Stimulated activated naive CD4-positive, alpha-beta T cell (primary cell): ENCODE measurements at places on chromosomes 4 and X.

DNA sequence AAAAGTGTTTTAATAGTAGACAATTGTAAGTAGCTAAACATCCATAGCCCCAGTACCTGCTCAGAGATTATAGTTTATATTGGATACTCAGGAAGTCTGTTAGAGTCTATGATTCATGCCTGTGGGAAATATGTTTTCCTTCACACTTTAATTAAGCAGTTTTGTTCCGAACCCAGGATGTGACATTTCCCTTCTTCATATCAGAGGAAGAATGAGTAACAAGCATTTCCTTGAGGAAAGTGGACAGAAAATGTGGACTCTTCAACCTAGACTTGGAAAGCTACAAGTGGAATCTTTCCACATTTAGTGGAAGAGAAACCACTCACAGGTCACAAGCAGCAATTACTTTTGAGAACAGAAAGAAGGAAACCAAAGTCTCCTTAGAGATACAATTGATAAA is 419.4 kb downstream of the C4orf33 start:
- no peak for DNase-seq

DNA sequence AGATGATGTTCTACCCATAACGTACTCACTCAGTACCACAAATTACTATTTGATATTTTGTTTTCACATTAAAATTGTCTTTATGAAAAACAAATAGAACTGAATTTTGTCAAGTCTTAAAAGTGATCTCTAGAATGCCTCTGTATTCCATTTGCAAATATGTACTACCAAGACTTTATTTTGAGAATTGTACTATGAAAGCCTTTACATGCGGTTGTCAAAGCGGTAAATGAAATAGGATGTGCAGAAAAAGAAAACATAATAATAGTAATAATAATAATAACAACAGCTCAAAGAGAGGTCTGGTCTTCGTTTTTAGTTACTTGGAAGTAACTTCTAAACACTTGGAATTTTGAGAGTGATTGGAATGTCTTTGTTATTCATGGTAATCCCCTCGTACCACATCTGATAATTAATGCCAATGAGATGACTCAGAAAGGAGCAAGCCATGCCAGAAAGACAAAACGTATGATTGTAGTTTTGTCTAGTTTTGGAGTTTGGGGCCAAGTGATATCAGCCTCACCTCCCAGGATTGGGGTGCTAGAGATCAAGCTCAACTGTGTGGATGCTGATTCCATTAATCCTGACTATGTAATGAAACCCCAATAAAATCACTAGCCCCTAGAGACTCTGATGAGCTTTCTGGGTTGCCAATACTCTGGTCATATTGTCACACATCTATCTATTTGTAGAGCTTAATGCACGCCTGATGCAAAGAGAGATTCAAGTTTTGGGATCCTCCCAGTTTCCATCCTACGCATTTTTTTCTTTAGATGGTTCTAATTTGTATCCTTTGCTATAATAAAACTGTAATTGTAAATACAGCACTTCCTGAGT is 20.2 kb upstream of the CTSO start:
- DNase-seq = no peak

DNA sequence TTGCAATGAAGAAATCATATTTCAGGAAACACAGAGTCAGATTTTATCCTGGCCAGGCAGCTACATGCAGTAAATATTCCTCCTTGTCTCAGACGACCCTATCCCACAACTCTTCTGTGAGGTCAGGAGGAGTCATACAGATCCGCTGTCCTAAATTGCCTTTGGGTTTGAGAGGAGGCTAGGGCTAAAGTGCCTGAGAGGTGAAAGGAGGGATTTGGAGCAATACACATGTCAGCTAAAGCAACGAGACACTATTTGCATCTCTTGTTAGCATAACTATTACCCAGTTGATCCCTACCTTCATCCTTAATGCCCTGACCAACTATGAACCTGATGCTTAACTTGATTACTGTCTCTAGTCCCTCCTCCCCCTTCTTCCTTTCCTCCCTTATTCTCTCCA is 98.6 kb downstream of the TBC1D19 start:
- DNase-seq = no peak

GRCh38 chr4:155809835-155810234 is 51.0 kb downstream of the GUCY1B1 start:
- peak; percentile 56 for DNase-seq

- no peak for DNase-seq
These were observed 205.7 kb downstream of the CAMK2D start for GRCh38 chr4:113555868-113556267.

GRCh38 chr4:186984105-186984644 is 260.5 kb upstream of the FAT1 start:
- no peak for DNase-seq

DNA sequence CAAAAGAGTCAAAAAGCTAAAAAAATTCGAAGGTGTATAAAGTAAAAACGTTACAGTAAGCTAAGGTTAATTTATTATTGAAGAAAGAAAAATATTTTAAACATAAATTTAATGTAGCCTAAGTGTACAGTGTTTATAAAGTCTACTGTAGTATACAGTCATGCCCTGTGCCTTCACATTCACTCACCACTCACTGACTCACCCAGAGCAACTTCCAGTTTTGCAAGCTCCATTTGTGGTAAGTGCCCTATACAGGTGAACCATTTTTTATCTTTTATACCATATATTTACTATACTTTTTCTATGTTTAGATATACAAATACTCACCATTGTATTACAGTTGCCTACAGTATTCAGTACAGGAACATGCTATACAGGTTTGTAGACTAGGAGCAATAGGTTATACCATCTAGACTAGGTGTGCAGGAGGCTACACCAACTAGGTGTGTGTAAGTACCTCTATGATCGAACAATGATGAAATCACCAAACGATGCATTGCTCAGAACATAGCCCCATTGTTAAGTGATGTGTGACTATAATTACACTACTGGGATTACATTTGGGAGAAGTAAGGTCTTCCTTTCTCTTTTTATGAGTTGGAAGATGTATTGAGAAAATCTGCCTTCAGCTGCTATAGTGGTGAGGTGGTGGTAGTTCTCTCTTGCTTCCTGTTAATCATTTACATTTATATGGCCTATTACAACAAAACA is 27.2 kb downstream of the TMSB4X start:
- no peak for DNase-seq

- no peak for DNase-seq
These were observed 28.9 kb downstream of the CPLX1 start for GRCh38 chr4:797066-797465.

DNA sequence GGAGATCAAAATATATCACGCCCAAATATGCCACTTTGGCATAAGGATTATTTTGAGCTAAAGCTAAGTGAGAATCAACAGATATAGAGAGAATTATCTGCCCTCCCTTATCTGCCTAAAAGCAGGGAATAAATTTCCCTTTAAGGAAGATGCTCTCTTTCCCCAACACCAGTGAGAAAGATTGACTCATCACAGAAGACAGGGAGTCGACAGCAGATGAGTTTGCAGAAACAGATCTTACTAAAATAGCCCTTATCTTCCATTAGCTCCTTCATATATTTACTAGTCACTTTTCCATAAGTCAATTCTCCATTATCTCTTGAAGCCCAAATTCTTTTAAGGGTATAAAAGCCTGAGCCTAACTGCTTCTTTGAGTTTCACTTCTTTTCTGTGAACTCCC is 156.6 kb downstream of the CAMK2D start:
- DNase-seq = no peak

GRCh38 chrX:96918864-96919263 is 35.2 kb downstream of the RPA4 start:
- no peak for DNase-seq

DNA sequence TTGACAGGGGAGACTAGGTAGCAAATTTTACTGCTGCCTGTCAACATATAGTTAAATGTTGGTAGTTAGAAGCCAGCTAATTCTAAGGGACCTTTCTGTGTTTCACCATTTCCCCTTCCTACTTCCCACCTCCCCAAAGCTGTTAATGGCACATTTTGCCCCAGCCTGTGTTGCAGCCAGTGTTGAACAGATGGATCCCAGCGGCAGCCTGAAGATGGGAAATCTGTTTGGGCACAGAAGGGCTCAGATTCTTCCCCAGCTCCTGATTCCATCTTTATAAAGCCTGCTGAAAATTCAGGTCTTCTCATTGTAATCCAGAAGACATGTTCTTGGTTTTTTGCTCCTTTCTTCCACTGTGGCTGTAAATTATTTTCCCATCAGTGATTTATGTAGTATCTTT is 89.0 kb downstream of the SPRY1 start:
- DNase-seq = no peak

GRCh38 chr4:171279131-171279530 is 534.1 kb upstream of the GALNTL6 start:
- no peak for DNase-seq

DNA sequence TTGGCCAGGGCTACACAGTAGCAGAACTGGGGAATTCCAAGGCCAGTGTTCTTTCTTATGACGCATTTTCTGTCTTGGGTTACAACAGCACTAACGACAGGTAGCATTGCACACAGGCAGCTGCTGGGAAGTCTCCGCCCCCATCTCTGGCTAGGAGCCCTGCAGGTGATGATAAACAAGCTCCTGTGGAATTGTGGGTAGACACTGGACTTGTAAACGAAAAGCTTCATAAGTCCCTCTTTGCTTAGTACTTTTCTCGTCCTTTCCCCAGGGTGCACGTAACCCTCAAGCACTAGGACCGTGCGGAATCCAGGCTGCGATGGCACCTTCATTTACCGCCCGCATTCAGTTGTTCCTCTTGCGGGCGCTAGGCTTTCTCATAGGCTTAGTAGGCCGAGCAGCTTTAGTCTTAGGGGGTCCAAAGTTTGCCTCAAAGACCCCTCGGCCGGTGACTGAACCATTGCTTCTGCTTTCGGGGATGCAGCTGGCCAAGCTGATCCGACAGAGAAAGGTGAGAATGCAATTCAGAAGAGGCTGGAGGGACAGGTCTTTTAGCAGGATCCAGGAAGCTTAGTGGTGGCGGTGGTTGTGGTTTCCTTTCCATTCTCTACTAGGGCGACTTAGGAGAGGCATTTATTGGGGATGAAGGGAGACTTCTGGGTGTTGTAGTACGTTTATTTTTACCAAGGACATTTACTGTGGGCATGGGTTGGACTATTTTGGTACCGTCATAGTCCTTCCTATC is at the start of gene FAAH2:
FAAH2 (plus strand) TSS at position 200 of the 745 bp plus-strand sequence; CDS start at position 320, 120 bp downstream.
- DNase-seq = peak; percentile 41

- no peak for DNase-seq
These were observed 36.4 kb upstream of the PLAC1 start for GRCh38 chrX:134694333-134695322.

DNA sequence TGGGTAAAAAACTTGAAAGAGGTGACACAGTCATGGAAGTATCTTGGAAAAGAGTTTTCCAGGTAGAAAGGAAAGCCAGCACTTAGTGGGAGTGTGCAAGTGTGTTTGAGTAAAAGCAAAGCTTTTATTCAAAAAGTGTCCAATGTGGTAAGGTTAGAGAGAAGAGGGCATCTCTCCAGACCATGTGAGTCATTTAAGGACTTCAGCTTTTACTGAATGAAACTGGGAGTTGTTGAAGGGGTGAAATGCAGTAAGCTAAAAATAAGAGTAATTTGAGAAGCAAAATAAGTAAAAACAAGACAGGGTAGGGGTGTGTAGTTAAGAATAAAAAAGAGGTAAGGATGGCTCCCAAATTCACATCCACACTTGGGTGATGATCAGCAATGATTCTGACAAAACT is 238.9 kb downstream of the SLC7A11 start:
- no peak for DNase-seq

DNA sequence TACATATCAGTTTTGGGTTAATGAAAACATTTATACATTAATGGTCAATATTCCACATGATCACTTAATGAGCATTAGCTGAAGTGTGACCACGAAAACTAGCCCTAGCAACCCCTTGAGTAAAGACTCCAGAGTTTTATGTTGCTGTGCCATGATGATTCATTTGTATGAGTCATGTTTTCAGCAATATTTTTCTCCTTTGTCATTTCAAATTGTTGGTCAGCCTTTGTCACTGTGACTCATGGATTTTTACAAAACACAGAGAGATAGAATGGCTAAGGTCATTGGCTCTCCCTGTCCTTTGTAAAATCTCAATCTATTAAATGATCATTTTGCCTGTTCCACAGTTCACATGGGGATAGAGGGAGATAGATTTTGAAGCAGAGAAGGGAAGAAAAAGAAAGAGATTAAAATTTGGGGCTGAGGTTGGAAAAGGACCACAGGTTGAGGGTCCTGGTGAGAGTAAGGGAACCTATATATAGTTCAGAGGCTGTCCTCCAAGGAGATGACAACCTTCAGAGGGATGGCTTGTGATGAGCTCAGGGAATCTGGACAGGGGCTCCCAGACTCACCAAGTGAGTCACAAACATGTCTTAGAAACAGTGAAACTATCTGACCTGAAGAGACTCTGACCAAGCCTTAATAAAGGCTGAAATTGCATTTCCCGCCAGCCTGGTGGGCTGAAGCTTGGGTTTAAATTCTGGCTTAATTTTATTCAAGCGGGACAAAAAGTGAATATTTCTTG is 25.6 kb downstream of the NR0B1 start:
- no peak for DNase-seq

DNA sequence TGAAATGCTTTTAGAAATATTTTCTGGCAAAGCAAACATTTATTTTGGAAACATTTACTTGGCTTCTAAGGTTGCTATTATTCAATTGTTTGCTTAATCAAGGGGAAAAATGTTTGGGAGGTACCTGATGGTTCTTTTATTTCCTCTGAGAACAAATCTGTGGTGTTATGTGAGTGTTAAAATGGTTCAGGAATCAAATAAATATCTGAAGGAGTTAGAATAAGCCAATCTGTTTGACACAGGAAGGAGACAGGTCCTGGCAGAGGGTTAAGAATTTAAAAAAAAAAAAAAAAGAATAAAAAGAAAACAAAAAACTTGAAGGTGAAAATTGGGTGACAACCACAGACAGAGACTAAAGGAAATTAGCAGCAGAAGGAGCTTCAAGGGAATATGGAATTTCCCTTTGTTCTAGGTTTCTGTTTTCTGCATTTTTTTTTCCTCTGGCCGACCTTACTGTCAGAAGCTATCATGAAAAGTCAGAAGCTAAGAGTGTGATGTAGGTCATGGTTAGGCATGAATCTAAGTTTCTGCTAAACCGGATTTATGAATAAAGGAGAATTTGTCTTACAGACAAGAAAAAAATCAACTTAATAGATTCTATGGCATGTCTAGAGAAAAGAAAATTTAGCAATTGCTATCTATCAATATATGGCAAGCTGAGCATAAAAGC is 78.6 kb upstream of the PNPLA4 start:
- DNase-seq = no peak

GRCh38 chr4:25972984-25973745 is 59.1 kb downstream of the SMIM20 start:
- DNase-seq = no peak

- DNase-seq = no peak
These were observed 55.1 kb downstream of the PPP3CA start for GRCh38 chr4:101292214-101292613.
